ENCODE measurements at places on chromosomes 2 and 18.
A peak's percentile ranks its signal among the peaks of the same experiment; 100 is the strongest.

GRCh38 chr18:63107931-63108330 lies 211.6 kb downstream of the BCL2 start:
- no peak for DNase-seq

DNA sequence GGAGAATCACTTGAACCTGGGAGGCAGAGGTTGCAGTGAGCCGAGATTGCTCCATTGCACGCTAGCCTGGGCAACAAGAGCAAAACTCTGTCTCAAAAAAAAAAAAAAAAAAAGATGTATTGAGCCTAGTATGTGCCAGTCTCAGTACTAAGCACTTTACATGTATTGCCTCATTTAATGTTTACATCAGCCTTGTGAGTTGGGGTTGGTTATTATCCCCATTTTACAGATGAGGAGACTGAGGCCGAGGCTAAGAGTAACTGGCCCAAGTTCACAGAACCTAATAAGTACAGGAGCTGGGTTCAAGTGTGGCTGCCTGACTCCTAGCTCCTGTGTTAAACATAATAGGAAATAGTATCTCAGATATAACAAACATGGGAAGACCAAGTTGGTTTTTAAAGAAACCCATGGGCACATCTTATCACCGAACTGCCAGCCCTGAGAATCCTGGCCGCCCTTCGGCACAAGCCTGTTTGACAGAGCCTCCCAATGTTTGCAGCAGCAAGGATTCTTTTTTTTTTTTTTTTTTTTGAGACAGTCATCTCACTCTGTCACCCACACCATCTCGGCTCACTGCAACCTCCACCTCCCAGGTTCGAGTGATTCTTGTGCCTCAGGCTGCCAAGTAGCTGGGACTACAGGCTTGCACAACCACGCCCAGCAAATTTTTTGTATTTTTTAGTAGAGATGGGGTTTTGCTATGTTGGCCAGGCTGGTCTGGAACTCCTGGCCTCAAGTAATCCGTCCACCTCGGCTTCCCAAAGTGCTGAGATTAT lies 24.2 kb upstream of the GMPPA start:
- DNase-seq = no peak

DNA sequence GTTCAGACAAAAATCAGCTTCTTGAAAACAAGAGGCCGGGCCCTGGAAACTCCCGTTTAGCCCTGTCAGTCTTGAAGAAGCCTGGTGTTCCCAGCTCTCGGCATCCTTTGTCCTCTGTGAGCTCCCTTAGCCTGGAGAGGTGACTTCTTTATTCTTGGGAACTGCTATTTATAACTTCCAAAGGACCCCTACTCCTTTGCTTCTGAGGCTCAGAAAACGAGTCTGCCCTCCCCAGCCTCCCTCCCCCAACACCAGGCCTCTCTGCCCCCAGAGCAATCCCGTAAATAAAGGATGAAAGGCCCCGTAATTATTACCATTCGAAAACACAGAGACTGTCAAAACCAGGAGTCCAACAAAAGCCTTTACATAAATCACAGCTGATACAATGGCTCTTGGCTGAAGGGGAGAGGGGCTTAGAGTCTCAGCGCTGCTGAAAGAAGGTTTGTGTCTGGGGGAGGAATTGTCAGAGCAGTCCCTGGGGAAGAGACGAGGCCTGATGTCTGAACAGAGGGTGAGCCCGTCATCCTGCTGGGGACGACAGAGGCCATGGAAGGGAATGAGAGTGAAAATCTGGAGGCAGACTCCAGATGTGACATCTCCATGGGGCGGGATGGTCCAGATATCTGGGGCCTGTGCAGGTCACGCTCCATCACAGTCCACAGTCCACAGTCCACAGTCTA lies 283.0 kb downstream of the MYCN start:
- no peak for DNase-seq

- peak; percentile 96 for DNase-seq
These were observed 51.2 kb downstream of the SPIRE1 start for GRCh38 chr18:12606592-12607315.

- DNase-seq = peak; percentile 54
These were observed 37.4 kb downstream of the VAPA start for GRCh38 chr18:9951022-9951859.

Measured in suppressor macrophage (primary cell).